Lung microvascular endothelial cell (primary cell): ENCODE measurements at places on chromosomes 5 and 9.

DNA sequence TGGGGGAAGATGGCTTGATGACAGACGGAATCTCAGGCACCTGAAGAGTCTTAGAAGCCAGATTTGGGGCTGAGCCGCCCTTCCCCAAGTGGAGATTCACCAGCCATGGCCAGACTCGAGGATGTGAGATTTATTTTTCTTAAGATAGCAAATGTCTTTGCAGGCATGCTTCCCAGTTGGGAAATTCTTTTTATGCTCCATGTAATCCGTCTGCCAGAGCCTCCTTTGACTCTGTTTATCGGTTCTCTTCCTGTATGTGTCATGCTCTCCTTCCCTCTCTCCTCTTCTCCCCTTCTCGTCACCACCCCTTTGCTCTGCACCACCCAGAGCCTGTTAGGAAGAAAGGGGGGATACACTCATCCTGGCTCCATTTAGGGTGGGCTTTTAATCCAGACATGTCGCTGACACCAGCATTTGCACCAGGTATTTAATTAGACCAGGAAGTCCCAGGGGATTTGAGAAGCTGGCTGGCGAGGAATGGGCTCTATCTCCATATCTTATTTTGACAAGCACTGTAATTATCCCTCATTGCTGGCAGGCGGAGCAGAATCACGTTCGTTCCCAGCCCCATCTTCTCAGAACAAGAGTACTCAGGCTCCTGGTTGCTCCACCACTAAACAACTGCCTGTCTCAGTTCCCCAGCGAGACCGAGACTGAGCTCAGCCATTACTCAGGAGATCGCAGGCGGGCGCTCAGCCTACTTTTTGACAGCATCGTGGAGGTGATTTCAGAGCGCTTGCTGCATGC lies 50.9 kb downstream of the KCNIP1 start:
- no peak for DNase-seq

- no peak for DNase-seq
Observed at GRCh38 chr9:76572151-76572550, 113.2 kb downstream of the GCNT1 start.

DNA sequence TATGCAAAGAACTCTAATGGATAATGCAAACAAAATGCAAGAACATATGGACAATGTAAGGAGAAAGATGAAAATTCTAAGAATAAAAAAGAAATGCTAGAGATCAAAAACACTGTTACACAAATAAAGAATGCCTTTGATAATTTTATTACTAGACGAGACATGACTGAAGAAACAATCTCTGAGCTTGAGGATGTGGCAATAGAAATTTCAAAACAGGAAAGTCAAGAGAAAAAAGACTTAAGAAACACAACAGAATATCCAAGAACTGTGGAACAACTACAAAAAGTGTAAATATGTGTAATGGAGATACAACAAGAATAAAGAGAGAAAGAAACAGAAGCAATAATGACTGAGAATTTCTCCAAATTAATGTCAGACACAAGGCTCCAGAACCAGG lies 140.5 kb upstream of the ACOT12 start:
- DNase-seq, result no peak

GRCh38 chr5:53406630-53407316 lies 73.7 kb upstream of the FST start:
- DNase-seq, result peak; percentile 89

DNA sequence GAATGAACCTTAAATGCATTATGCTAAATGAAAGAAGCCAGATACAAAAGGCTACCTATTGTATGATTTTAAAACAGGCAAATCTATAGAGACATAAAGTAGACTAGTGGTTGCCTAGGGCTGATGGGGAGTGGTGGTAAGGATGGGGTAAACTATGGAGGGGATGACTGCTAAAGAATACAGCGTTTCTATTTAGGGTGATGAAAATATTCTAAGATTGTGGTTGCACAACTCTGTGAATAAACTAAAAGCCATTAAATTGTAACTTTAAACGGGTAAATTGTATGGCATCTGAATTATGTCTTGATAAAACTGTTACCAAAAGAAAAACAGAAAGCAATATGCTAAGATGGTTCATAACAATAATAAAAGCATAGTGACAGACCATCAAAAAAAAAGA lies 21.4 kb downstream of the KLHL3 start:
- no peak for DNase-seq

- no peak for DNase-seq
Observed at GRCh38 chr5:130976493-130976892, 188.6 kb downstream of the HINT1 start.
